Stimulated activated CD4-positive, alpha-beta T cell treated with anti-CD3 and anti-CD28 coated beads, Interleukin-1b, Interleukin-23, amount 100 ng/mL, for 48 hours (primary cell): ENCODE measurements at places on chromosomes 6 and 20.
A peak's percentile ranks its signal among the peaks of the same experiment; 100 is the strongest.

DNA sequence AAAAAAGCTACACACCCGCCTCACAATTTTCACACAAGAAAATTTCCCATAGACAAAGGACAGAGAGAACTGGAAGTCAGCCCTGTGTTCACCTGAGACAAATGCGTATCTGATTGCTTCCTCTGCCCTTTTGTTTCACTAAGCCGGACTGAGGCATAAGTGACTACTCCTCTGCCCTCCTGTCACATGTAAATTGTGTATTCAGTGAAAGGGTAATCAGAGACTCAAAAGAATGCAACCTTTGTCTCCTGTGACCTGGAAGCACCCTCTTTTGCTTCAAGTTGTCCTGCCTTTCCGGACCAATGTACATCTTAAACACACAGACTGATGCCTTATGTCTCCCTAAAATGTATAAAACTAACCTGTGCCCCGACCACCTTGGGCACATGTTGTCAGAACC lies 483.8 kb upstream of the EYS start:
- no peak for DNase-seq

- no peak for DNase-seq
These were observed 265.0 kb downstream of the UTRN start for GRCh38 chr6:144549837-144550747.

- no peak for DNase-seq
These were observed 208.8 kb downstream of the BMP2 start for GRCh38 chr20:6976106-6976900.

DNA sequence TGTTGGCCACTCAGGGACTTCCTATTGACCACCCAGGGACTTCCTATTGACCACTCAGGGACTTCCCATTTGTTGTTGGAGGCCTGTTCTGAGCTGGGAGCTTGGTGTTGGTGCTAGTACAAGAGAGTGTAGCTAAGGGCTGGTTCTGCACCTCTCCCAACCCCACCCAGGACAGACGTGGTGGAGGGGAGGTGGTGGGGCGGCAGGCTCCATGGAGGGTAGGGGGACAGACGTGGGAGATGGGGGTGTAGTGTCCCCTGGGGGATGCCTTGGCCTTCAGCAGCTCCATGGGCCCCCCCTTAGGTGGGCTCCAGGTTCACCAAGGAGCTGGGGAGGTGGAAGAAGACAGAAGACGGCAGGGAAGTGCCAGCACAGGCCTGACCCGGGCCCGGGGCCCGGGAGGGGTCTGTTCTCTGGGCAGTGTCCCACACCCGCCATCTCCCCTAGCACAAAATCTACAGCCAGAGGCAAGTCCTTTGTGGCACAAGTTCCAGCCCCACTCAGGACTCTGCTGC lies 33.9 kb downstream of the CHRNA4 start:
- no peak for DNase-seq

- peak; percentile 58 for DNase-seq
These were observed 70.3 kb downstream of the SCAND1 start for GRCh38 chr20:35883778-35884540.

DNA sequence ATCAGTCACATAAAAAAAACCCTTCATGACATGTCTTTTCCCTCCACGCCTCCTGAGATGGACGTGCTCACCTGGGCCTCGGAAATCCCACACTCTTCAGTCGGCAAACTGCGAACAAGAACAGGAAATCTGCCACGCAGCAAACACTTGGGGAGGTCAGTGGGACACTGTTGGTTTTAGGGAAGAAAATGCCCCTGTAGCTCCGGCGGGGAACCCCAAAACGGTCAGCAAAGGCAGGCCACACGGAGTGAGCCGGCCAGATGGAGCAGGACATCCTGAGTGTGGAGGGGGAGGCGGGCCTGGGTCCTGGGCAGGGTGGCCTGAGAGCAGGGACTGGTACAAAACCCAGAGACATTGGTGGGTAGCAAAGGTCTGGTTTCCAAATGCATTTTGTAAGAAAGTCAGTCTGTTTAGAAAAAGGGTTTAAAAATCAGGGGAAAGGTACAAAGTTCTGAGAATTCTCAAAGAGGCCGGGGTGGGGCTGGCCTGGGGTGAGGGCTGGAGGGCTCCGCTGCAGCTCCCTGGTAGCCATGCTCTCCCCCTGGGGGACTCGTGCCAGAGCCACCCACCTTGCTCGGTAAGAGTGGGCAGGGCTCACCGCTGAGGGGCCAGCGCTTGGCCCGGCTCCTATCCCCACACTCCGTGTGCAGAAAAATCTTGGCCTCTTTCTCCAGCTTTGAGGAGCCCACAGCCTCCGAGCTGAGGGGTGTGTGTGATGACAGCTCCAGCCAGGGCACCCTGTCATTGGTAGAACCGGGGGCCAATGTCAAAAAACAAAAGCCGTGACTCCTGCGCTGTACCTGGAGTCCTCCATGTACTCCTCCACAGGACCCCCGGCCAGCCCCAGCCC lies 5.2 kb downstream of the SLC2A4RG start:
- DNase-seq: no peak

- DNase-seq: no peak
These were observed 31.0 kb downstream of the SUN5 start for GRCh38 chr20:32973077-32973717.

GRCh38 chr6:118485601-118486550 lies 62.2 kb upstream of the PLN start:
- no peak for DNase-seq

DNA sequence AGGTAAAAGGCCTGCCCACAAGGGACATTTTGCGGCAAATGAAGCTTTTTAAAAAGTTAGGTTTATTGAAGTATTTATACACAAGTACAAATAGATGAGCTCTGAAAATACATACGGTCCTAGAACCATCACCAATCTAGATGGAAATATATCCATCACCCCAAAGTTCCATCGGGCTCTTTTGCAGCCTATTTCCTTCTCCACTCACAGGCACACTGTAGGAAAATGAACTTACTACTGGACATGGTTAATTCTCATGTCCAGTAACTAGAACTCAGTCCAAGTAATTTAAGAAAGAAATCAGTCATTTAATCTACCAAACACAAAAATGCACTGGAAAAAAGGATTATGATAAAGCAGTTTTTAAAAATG lies 6.2 kb downstream of the PCNA start:
- no peak for DNase-seq

DNA sequence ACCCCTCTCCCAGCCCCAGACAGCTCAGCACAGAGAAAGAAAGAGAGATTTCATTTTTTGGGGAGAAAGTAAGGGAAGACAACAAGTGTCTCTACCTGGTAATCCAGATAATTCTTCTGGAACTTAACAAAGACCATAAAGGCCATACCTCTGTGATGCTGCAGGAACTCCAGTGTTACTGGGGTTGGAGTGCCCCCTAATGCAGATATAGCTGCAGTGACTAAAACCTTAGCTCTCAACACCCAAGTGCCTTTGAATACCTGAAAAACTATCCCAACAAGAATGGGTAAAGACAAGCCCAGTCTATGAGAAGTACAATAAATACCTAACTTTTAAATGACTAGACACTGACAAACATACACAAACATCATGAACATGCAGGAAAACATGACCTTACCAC lies 365.3 kb upstream of the PTCHD4 start:
- DNase-seq: no peak

- DNase-seq: no peak
These were observed 23.0 kb downstream of the GMDS start for GRCh38 chr6:2222275-2222842.

DNA sequence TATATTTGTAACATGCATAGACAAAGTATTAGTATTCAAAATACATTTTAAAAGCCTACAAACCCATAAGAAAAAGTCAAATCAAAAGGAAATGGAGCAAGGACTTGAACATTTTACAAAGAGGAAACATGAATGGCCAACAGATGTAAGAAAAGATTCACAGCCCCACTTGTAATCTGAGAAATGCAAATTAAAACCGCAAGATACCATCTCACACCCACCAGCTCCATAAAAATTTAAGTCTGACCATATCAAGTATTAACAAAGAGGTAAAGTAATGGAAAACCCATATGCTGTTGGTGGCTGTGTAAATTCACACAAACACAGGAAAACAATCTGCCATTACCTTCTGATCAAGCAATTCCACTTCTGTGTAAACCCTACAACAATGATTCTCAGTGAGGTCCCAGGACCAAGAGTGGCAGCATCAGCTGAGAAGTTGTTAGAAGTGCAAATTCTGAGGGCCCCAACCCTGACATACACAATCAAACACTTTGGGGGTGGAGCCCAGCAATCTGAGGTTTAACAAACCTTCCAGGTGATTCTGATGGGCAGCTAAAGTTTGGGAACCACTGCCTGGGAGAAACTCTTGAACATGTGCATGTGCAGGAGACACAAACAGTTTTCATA lies 30.9 kb downstream of the BCL2L1 start:
- no peak for DNase-seq

GRCh38 chr6:53066077-53066417 lies 843 bp downstream of the FBXO9 start:
- DNase-seq: peak; percentile 49

DNA sequence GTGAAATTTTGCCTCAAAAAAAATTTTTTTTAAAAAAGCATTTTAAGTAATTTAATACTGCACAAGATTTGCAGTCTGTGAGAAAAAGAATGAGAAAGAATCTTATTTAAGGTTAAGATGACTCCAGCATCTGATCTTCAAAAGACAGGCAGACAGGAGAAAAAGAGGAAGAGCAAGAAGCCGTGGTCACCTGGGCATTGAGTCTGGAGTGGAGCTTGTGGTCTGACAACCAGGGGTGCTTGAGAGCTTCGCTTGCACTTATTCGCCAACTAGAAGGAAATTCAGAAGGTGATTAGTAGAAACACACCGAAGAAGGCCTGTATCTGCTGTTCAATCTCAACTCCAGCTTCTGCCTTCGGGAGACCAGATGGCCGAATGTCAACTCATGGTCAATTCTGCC lies 75.9 kb downstream of the MYLK4 start:
- no peak for DNase-seq

DNA sequence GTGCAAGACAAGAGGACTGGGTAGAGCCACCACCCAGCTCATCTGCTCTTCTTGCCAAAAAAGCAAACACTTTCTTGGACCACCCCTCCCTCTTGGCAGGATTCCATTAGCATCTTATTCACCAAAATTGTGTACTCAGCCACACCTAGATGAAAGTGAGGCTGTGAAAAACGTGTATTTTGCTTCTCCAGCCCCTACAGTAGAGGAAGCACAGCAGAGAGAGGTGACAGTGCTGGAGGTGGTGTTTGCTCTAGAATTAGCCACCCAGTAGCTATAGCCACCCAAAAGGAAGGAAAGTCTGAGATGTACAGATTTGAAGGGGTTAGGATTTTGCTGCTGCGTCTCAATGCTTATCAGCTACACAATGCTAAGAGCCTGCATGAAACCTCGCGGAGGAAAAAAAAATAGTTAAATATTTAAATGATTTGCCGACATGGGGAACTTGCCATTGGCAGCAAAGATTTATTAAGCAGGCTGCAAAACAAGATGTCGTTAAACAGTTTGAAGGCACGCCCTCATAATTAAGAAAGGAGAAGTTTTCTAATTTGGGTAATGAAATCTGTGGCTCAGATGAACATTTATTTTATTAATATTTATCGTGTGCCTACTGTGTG lies 287.3 kb downstream of the ZNF217 start:
- no peak for DNase-seq

DNA sequence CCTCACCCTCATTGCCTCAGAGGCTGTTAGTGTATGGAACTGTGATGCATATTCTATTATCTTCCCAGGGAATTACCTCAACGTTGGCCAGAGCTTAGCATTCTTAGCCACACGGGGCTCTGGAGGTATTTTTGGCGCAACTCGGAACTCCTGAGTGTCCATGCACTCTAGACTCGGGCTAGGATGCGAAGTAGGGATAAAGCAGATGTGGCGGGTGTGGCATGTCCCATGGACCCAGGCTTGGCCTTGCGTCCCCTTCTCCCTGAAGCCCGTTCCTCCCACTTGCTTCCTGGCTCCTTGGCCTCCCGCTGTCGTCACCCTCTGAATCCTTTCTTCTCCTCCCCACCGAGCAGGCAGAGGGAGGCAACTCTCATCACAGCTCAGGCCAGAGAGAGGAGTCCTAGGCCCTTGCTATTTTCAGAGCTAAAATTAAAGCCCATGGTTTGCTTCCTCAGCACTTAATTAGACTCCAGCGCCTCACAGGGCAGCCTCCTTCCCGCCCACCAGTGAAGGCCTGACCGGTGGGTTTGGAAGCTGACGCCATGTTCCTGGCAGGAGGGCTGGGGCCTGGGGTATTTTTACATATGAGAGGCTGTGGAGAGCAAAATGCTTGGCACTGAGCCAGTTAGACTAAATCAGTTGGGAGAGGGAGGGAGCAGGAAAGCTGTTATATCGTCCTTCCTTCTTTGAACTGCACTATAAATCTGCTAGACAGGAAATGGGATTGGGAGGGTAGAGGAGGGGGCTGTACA lies 138.7 kb downstream of the FOXO3 start:
- DNase-seq: no peak

- no peak for DNase-seq
These were observed 220.8 kb upstream of the FOXA2 start for GRCh38 chr20:22805219-22805618.

- DNase-seq: peak; percentile 15
These were observed 4.3 kb downstream of the RPS12 start for GRCh38 chr6:132818404-132819359.

- no peak for DNase-seq
These were observed 18.1 kb downstream of the MYT1 start for GRCh38 chr20:64182146-64182865.

DNA sequence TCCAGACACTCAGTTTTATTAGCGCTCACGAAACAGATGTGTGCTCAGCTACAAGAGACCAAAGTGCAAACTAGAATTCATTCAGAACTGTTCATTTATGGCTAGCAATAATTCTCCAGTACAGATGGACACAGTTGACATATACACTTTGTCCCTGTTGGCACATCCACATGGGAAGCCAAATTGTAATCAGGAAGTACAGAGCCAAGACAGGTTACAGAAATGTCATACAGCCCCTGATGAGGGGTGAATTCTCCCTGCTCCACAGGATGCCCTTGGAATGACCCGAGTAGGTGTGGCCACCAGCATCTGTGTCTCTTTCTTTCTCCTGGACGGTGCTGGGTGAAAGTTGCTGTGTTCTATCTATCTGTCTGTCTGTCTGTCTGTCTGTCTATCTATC lies 7.6 kb downstream of the DHX35 start:
- no peak for DNase-seq

DNA sequence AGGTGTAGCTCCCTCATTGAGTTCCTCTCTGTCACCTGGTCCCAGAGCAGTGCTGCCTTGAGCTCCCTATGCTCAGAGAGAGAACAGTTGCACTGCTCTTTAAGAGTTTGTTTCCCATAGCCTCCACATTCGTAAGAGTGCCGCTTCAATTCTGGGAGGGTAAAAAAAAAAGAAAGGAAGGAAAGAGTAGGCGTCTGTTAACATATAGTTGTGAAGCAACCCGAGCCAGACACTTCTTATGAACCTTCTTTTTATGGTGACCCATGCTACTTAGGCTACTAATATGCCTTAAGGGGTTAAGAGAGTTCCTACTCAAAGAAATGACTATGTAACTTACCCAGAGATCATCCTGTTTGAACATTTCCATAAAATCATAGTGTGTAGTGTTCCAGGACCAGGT lies 4.3 kb upstream of the ARG1 start:
- DNase-seq: no peak
